ENCODE measurements at places on chromosomes 11 and 22.

- no peak for DNase-seq
Observed at GRCh38 chr11:81421251-81421860, 1312.3 kb downstream of the FAM181B start.

- no peak for DNase-seq
Observed at GRCh38 chr11:43941257-43941994, 1.0 kb upstream of the C11orf96 start.

DNA sequence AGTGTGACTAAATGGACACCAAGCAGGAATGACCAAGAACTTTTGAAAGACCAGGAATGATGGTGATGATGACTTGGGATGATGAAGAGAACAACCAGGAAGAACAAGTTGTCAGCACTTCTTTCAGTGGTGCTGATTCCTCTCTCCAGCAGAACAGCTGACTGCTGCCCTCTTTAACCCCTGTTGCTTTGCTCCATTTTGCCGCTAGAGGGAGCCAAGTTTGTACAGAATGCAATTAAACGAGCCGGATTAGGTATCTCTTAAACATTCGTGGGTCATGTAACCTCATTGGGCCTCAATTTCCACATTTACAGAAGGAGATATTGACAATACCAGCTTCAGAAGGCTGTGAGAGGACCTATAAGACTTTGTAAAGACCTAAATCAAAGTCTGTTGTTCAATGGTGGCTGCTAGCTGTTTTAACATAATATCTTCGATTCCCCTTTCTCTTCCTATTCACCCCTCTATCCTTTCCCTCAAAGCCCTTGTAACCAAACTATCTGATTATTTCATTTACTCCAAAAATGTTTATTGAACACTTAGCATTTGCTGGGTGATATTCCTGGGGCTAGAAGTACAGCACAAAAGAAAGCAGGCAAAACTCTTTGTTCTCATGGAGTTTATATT is 1.9 kb downstream of the OR4S1 start:
- DNase-seq, result peak; percentile 51

- DNase-seq, result no peak
Observed at GRCh38 chr11:26947379-26947844, 46.5 kb upstream of the FIBIN start.

GRCh38 chr11:106384429-106384828 is 307.0 kb downstream of the AASDHPPT start:
- DNase-seq, result no peak

DNA sequence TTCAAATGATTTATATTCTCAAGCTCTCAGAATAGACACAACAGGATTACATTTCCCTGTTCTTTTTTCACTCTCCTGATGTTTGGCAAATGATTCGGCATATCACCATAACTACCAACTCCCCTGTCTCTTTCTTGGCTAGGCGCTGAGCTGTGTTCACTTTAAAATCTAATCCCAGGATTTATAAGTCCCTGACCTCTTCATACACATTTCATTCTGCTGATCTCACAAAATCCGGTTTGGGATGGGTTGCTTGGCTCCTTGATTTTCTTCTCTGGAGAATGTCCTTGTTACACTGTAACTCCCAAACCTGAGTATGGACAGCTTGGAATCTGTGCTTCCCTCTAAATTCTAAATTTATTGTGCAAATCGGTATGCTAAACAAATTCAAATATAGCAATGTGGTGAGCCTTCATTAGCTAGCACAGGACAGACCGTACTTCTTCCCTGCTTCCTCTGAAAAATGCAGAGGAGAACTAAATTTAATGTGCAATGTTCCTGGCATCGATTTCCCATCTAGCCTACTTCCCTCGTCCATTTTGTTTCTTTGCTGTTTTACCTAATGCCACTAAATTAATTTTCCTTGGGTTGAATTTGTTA is 858.5 kb upstream of the FAT3 start:
- DNase-seq, result no peak

Data from NCI-H1092 (cell line).